ENCODE measurements at places on chromosomes 16 and 17.
A peak's percentile ranks its signal among the peaks of the same experiment; 100 is the strongest.

- DNase-seq = no peak
Measured at GRCh38 chr16:58177353-58177710, 20.6 kb downstream of the CSNK2A2 start.

GRCh38 chr16:59591480-59591879 lies 857.4 kb upstream of the GOT2 start:
- no peak for DNase-seq

DNA sequence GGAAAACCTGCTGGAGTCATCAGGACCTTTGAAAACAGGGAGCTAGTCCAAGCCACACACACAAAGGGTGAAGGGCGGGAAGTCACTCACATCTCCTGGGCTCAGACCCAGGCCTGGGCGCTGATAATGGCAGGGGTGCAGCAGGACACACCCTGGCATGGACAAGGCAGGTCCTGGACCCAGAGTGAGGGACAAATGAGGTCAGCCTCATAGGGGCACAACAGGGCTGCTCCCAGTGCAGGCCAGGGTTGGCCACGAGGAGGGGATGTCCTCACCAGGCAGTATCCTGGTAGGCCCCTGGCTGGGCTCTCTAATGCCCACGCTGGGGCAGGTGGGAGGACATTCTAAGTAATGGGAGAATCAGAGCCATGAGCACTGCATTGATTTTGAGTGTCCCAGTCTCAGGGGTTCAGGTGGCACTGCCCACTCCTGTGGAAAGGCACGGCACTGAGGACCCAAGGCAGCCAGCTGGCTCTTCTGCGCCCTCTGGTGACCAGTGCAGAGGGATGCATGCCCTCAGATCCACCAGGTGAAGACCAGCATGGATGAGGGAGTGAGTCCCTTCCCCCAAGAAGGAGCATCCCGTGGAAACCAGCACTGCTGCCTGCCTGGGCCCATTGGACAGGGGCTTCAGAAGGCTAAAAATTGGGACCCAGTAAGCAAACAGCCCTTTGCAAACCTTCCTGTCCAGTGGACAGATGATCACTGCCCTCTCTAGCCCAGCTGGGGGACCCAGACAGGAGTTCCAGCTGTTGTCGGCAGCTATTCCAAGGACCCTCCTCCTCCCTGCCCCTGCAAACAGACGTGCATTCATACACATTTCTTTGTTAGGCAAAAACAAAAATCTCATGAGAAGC lies 23.4 kb upstream of the SREBF1 start:
- DNase-seq = peak; percentile 65

DNA sequence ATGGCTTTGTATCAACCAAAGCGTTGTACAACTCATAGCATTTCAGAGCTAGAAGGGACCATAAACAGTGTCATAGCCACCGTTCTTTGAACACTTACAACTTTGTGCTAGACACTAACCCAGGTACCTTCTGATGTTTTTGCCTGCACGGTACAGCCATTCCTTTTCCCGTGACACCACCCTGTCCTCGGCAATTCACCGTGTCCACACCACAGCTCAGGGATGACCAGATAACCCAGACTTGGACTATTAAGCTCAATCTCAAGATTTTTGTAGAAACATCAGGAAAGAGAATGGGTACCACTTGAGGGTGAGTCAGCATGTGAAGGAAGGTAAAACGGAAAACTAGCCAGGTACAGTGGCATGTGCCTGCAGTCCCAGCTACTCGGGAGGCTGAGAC lies 9.8 kb upstream of the CBFB start:
- no peak for DNase-seq

GRCh38 chr16:61413021-61413420 lies 623.2 kb downstream of the CDH8 start:
- DNase-seq = no peak

DNA sequence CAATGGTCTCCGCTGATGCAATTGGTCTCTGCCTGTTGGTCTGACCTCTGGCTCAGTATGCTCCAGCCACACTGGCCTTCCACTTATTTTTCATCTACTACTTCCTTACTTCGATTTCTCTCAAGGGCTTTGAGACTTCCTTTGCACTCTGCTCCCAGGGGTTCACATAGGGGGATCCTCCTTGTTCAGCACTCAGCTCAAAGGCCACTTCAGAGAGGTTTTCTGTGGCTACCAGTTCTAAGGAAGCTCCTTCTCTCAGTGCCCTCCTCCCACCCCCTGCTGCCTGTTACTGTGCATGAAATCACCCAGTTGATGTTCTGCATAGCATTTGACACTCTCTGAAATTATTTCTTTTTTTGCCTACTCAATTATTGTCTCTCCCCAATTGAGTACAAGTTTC lies 476.4 kb downstream of the HS3ST3B1 start:
- DNase-seq = no peak

DNA sequence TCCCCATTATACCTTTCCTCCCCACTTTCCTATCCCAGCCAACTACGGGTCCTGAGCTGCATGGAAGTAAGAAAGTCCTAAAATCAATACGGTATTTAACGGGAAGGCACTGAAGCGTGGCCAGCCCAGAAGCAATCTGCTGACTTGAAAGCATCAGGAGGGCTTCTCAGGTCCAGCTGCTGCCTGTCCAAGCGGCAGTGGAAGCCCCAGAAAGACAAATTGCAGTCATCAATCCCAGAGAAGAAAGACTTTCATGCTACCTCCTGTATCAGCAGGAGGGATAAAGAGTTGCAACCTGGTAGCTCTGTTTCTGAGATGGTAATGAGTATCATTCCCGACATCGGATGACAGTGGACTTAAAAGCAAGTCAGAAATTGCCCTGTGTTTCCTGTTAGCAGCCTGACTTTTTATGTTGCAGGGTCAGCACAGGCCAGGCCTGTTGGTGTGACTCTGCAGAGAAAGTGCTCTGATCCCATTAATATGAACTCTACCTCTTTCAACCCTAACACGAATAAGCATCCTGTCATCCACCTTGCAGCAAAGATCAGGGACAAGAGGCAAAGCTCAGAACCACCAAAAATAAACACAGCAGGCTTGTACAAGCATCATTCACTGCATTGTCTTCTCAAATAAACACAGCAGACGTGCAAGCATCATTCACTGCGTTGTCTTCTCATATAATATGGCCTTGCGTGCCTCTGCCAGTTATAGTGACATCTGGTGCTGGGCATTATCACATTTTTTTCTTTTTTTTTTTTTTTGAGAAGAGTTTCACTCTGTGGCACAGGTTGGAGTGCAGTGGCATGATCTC lies 358.6 kb upstream of the CDH11 start:
- no peak for DNase-seq

DNA sequence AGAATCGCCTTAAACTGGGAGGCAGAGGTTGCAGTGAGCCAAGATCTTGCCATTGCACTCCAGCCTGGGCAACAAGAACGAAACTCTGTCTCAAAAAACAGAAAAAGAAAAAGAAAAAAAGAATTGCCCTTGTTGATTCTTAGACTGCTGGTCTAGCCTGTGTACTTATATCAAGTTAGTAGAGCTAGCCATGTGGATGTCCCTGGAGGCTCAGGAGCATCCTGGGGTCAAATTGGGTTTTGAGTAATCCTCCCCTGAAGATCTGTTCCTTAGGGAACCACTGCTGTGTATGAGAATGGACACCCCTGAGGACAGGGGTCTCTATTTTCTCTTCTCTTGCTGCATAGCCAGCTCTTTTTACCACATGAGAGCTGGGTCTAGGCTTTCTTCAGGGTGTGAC lies 21.5 kb downstream of the SLC7A6OS start:
- DNase-seq = no peak

DNA sequence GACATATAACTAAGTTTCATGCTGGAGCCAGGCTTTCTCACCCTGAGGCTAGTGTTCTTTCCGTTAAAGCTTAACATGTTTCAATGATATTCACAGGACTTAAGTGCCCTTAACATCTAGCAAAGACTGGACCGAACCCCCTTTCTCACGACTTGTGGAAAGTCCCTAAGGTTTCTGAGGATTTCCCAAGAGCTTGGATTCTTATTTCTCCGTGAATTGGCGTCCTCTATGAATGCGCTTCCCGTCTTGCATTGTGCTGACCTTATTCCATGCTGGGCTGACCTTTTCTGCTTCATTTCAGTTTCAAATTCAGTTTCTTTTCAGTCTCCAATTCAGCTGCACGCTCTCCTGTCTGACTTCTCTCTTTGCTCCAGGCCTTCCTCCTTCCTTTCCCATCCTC lies 206.4 kb downstream of the HS3ST3A1 start:
- no peak for DNase-seq

GRCh38 chr16:85046472-85046916 lies 18.9 kb downstream of the KIAA0513 start:
- DNase-seq = no peak

DNA sequence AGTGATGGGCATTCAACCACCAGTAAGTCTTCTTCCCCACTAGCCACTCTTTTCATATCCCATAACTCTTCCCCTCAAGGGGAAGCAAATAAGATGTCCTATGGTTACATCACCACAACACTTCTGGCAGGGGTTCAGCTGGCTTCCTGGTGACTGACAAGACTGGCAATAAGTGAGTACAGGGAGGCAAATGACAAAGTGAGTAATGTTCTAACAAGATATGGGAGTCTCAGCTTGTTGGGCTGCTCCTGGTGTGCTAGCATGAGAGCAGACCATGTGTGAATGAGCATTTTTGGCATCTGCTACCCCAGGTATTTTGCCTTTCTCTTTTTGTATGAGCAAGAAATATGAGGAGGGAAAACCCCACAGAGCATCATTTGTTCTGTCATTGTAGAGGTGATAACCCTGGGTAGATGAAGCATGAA lies 9.9 kb downstream of the TMIGD1 start:
- DNase-seq = no peak

DNA sequence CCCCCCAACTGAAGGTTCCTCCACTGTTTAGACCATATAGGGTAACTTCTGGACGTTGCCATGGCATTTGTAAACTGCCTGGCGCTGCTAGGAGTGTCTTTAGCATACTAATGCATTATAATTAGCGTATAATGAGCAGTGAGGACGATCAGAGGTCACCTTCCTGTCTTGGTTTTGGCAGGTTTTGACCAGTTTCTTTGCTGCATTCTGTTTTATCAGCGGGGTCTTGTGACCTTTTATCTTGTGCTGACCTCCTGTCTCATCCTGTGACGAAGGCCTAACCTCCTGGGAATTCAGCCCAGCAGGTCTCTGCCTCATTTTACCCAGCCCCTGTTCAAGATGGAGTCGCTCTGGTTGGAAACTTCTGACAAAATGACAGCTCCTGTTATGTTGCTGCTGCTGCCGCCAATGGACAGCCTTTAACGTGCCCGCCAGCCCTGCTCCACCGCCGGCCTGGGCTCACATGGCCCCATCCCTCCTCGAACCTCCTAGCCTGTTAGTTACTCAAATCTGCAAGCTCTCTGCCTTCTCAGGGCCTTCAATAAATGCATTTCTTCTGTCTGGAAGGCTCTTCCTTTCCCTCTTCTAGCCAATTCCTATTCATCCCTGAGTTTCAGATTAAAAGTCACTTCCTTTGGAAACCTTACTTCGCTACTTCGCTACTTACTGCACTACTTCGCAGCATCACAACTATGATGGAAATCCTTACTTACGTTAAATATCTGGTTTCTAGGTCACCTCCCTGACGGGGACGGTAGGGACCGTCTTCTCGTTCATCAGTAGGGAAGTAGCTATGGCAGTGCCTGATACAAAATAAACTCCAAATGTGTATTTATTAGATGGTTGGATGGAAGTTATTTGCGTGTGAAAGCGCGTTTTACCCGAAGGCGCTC lies 640 bp upstream of the NAGLU start:
- no peak for DNase-seq

- DNase-seq = no peak
Measured at GRCh38 chr16:17345043-17345442, 125.7 kb downstream of the XYLT1 start.

GRCh38 chr16:53449816-53450517 lies 15.7 kb downstream of the RBL2 start:
- DNase-seq = no peak

- DNase-seq = no peak
Measured at GRCh38 chr17:70308618-70309017, 139.3 kb downstream of the KCNJ2 start.

DNA sequence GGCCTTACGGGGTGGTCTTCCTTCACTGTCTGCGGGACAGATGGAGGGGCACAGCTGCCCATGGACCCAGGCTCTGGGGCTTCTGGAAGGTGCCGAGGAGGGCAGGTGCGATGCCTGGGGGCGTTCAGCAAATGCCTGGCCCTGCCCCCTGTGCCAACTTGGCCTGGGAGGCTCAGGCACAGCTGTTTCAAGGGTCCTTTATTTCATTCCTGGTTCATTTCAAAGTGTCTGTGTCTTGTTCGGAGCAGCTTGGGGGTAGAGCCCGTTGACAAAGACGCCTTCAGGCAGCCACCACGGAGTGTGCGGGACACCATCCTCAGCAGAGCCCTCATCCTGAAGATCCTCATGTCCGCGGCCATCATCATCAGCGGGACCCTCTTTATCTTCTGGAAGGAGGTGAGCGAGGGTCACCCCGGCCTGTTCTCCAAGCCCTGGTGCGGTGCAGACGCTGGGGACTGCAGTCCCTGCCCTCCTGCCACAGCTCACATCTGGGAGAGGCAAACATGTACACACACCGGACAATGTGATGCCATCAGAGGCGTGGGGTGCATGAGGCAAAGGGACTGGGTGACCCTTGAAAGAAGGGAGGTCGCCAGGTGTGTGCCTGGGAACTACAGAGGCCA lies 43.9 kb downstream of the MEAK7 start:
- no peak for DNase-seq

DNA sequence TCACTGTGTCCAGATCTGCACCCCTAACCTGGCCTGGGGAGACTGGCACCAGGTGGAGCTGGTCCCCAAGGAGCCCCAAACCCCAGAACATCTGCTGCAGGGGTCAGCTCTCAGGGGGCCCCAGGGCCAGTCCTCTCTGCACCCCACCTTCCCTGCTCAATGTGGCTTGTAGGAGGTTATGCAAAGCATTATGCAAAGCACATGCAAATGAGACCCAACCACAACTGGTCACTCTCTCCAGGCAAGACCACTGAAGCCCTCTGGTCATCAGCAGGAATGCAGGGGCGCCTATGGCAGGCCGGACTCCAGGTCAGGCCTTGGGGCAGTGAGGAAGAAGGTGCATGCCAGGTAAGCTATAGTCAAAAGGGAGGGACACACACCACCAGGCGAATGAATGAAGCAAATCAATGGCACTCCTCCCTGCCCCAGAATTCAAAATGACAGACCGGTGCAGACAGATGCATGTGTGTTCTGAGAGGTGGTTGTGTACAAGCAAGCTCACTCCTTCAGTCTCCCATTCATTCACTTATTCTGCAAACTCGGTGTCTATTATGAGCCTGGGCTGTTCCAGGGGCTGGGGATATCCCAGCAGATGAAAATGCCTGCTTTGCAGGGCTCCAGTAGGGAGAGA lies 48.0 kb downstream of the TMEM235 start:
- no peak for DNase-seq

DNA sequence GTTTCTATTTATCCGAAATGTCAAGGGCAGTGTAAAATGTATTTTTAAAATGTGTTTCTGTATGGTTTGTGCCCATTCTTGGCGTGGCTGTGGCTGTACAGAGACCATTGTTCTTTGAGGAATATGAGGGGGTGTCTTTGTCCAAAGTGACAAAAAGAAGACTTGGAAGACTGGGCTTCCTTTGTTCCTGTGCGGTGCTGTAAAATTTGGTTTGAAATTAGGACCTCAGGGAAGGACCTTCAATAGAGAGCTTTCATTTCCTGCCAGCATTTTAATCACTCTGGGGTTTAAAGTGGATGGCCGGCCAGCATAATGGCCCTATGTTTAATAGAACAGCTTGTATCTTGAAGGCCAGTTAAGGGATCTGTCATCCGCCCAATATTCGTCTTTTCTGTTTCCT lies 190.1 kb upstream of the TBX2 start:
- no peak for DNase-seq
